Renal cortex interstitium (tissue), 15 donors: ENCODE measurements at places on chromosomes 16 and 17. TPM values are rescaled to one million over a fixed set of nuclear protein-coding genes. Genes with fewer than 3 reads are reported as not detected.
A peak's percentile ranks its signal among the peaks of the same experiment; 100 is the strongest.

GRCh38 chr16:5604770-5605169 lies 507.2 kb upstream of the EEF2KMT start:
- DNase-seq = peak; percentile 13

GRCh38 chr17:46758614-46759013 lies 59.9 kb downstream of the WNT3 start:
- no peak for DNase-seq

DNA sequence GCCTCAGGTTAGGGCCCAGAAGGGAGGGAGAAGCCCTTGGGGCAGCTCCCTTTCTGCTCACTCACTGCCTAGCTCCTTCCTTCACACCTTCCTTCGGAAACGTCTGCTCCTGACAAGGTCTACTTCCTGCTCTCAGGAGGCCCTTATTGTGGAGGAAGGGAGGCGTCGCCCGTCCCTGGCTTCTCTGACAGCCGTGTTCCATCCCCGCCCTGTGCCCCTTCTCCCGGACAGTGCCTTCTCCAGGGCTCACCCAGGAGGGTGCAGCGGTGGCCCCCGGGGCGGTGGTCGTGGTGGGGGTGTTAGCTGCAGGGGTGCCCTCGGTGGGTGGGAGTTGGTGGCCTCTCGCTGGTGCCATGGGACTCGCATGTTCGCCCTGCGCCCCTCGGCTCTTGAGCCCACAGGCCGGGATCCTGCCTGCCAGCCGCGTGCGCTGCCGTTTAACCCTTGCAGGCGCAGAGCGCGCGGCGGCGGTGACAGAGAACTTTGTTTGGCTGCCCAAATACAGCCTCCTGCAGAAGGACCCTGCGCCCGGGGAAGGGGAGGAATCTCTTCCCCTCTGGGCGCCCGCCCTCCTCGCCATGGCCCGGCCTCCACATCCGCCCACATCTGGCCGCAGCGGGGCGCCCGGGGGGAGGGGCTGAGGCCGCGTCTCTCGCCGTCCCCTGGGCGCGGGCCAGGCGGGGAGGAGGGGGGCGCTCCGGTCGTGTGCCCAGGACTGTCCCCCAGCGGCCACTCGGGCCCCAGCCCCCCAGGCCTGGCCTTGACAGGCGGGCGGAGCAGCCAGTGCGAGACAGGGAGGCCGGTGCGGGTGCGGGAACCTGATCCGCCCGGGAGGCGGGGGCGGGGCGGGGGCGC lies 231.9 kb downstream of the SEC14L1 start:
- no peak for DNase-seq

DNA sequence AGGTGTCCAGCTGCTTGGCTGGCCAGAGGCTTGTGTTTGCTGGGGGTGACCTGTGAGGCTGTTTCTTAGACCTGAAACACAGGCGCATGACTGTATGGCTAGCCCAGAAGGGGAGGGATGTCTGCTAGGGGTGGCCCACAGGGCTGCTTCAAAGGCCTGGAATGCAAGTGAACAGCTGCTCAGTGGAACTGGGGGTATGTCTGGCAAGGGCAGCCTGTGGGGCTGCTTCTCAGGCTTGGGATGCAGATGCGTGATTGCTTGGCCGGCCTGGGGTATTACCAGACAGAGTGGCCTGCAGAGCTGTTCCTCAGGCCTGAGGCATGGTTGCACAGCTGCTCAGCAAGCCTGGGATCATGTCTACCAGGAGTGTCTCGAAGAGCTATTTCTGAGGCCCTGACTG lies 20.5 kb downstream of the TANC2 start:
- no peak for DNase-seq

GRCh38 chr17:61489719-61490490 lies 37.7 kb downstream of the TBX4 start:
- DNase-seq = no peak

PIRT gene
- polyA plus RNA-seq = not detected

HYDIN gene
- 13.6 TPM for polyA plus RNA-seq

CCL8 gene
- polyA plus RNA-seq = 0.24 TPM

TERB1 gene
- polyA plus RNA-seq = not detected
